ENCODE measurements at places on chromosomes 2 and 18.

DNA sequence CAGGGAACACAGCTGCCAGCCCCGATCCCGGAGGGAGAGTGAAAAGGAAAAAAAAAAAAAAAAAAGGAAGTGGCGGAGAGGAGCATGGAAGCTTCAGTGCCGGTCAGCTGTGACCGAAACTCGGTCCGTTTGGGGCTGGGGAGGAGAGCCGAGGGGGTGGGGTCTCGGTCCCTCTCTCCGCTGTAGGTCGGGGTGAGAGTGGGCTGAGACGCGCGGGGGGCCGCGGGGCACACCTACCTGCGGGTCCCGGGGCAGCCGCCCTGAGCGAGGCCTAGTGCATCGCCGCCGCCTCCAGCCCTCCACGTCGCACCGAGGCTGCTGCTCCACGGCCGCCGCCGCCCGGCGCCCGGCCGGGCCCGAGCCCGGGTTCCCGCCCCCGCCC, 536 bp downstream of the VPS54 start:
- peak; percentile 53 for DNase-seq

DNA sequence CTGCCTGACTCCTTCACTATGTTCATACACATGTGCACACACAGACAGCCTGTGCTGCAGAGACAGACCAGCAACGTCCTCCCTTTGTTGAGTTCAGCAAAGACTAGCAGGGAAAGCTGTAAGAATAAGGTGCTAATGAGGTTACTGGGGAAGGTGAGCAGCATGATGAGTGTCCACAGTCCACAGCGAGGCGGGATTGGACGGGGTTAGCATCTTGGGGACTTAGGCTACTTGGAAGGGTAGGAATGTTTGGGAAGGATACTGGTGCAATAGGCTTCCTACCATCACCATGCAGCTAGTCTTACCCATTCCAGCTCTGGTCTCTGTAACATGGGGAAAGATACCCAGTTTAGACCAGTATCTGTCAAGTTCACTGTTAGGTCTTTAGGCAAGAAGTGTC, 41.9 kb downstream of the DPYSL5 start:
- no peak for DNase-seq

- no peak for DNase-seq
Measured at GRCh38 chr2:105909215-105909614, 164.5 kb downstream of the NCK2 start.

GRCh38 chr2:205324355-205324754, 357.9 kb upstream of the NRP2 start:
- DNase-seq = no peak

DNA sequence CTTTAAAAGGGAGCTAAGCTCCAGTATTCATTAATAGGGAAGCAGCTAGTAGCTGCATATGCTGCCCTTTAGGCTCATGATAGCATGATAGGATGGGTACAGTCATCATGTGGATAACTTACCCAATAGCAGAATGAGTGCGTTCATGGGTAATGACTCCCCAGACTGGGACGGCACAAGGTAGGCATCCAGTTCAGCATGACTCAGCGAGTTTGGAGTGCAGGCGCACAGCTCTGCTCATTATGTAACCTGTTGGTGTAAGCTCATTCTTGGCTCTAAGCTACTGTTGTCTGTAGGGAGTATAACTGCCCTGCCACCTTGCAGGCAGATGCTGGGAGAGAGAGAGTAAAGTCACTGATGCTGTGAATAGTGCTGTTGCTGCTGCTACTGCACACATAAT, 209.2 kb upstream of the SYT4 start:
- DNase-seq = no peak

- no peak for DNase-seq
Measured at GRCh38 chr2:69992310-69993047, 31.0 kb upstream of the ASPRV1 start.

GRCh38 chr2:44052584-44052983, 56.8 kb upstream of the LRPPRC start:
- no peak for DNase-seq

DNA sequence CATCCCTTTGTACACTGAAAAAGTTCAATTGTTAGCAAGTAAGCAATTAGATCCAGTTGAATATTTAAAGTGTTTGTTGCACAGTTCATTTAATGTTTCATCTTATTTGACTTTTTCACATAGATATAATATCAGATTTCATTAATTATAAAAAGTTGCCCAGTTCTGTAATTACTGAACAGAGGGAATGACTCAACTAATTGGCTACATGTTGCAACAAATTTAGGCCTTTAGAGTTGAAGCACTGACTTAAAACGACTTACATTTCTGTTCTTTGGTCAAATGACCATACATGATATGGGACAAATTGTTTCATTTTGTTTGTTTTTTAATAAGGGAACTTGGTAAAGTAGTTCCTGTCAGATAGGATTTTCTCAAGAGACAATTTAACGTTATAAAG, 68.5 kb upstream of the FAM117B start:
- DNase-seq = no peak

- no peak for DNase-seq
Measured at GRCh38 chr18:36325846-36326245, 28.3 kb downstream of the FHOD3 start.

GRCh38 chr2:58714238-58714637, 473.1 kb upstream of the FANCL start:
- DNase-seq = no peak

DNA sequence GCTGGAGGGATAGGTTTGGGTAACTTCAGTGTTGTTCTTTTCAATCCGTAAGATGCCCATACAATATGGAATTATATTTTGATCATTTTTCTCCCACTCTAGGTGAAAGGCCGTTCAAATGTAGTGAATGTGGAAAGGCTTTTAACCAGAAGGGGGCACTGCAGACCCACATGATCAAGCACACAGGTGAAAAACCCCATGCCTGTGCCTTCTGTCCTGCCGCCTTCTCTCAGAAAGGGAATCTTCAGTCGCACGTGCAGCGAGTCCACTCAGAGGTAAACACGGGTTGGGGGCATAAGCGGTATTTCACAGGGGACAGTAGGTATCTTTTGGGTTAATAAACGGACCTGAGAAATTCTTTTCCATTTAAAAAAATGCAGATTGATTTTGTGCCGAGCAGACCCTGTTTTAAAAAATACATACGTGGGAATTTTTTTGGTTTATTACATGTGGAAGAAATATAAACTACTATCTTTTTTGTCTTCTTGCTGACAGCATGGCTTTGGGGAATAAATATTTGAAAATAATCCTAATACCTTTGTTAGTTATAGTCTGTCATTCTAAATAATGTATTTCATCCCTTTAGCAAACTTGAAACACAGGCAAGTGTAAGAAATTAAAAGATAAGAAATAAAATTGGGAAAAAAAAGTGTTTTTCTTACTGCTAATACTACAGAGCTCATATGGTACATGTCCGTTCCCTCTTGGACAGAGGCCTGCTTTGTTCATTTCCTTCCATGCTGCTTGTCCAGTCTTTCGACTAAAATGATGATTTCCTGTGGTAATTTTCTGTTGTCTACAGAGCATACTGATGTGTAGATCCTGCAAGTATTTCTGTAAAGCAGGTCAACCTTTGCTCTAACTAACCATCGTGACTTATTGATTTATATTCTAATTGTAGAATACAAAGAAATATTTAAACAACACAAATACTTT, 53.3 kb downstream of the ZNF236 start:
- no peak for DNase-seq

GRCh38 chr2:237160271-237160919, 74.7 kb downstream of the COPS8 start:
- no peak for DNase-seq

GRCh38 chr18:77116201-77117080, 16.1 kb downstream of the MBP start:
- DNase-seq = no peak

DNA sequence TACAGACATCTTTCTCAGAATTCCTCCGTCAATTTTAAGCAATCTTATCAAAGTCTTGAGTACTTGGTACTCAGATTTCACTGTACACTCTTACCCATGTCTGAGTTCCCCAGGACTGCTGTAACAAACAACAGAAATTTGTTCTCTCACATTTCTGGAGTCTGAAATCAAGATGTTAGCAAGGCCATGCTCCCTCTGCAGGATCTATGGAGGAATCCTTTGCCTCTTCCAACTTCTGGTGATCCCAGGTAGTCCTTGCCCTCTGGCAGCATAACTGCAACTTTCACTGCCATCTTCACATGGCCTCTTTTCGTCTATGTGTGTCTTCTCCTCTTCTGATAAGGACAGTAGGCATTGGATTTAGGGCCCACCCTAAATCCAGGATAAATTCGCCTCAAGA, 17.1 kb upstream of the CACNB4 start:
- DNase-seq = no peak

- no peak for DNase-seq
Measured at GRCh38 chr2:240891492-240892340, 4.2 kb downstream of the MAB21L4 start.

GRCh38 chr2:172336681-172337080, 90.7 kb upstream of the ITGA6 start:
- DNase-seq = no peak

- DNase-seq = no peak
Measured at GRCh38 chr2:174784316-174784715, 20.0 kb upstream of the CHRNA1 start.

DNA sequence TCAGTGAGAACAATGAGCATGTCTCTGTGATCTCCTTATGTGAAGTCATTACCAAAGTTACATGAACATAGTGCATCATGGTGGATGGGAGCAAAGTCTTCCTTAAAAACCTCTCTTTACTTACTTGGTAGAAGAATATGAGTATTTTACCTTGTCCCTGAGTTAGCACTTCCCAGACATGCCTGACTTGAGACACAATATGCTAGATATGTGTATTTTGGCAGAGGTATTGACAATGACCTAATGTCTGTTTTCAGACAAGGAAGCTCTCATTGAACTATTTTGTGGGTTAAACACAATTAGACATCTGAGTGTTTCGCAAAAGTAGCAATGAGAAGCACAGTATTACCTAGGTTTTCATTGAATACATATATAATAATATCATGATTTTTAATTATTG, 99.1 kb upstream of the MC4R start:
- no peak for DNase-seq

DNA sequence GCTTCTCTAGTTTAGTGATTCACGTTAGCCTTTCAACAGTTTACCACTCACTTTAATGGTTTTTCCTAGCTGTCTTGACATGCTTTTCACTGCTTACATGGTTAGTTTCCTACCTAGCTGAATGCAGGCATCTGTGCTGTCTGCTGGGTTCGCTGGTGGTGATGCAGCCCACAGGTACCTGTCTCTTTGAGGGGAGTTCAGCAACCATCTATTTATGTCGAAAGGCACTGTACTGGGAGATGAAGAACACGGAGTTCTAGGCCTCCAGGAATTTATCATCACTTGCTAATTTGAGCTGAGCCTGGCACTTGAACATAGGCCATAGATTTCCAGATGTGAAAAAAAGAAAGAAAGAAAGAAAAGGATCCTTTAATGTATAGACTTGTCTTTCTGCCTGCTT, 148.5 kb downstream of the NEDD4L start:
- DNase-seq = no peak

- no peak for DNase-seq
Measured at GRCh38 chr2:45497355-45497754, 113.7 kb downstream of the SRBD1 start.

GRCh38 chr18:49185623-49186022, 234.9 kb upstream of the SMAD7 start:
- no peak for DNase-seq

- no peak for DNase-seq
Measured at GRCh38 chr2:211408483-211408891, 852.1 kb downstream of the CPS1 start.

- DNase-seq = no peak
Measured at GRCh38 chr2:115034801-115035200, 592.4 kb downstream of the DPP10 start.

DNA sequence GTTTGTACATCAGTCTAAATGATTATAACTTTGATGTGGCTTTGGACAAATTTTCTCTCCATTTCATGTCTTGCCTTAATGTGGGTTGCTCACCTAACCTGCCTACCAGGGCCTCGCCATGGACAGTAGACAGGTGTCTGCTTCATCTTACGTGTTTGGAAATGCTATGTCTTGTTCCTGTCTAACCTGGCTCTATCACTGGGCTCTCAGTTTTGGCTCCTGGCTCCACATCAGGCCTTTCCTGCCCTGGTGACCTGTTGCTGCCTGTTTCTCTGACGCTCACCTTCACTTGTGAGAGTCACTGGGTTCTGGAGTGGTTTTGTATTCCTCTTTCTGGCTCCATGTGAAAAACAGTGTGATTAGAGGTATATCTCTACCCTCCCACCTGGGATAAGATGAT, 65.9 kb downstream of the PHLPP1 start:
- DNase-seq = no peak

GRCh38 chr2:97966545-97967215, 29.1 kb downstream of the TMEM131 start:
- no peak for DNase-seq

DNA sequence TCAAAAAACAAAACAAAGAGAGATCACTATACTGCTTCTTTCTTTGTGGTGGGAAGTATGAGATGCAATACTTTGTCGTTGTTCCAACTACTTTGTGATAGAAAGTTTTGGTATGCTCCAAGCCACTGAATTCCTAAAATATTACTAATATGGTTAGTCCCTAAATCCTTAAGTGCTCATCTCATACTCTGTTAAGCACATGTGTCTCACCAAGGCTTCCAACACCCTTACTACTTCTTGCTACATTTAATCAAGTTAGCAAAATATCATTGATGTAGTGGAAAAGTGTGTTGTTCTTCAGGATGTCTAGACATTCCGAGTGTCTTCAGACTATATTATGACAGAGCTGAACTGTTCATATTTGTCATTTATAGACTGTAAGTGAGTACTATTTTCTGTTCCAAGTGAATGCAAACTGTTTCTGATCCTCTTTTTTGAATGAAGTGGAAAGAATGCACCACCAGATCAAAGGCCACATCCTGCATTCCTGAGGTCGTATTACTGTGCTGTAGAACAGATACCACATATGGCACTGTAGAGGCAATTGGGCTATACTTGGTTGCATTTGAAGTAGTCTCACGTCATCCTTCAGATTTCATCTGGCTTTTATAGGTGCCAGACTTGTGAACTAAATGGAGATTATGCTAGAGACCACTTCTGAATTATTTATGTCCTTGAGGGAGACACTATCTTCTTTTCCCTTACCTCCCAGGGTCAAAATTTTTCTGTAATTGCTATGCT, 298.4 kb upstream of the ZNF521 start:
- DNase-seq = no peak

Data from left ventricle myocardium inferior (tissue), 1 donor.